ENCODE measurements at places on chromosomes 6 and 20.

DNA sequence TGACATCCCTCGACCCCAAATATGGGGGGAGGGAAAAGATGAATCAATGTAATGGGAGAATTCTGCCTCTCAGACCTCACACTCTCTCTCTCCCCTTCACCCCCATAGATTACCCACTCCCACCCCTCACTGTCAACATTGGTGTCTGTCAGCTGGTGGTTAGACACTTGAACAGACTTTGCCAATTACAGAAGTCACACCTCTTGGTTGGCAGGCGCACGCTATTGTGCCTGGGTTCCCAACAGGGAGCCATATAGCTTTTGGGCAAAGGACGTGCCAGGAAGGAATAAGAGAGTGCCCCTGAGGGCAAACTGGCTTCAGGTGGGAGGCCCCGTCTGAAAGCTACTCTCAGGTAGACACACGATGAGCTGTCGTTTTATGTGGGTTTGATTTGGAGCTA, 54.1 kb upstream of the FYN start:
- no peak for DNase-seq

- DNase-seq: no peak
Observed at GRCh38 chr6:170368544-170368943, 62.0 kb downstream of the FAM120B start.

DNA sequence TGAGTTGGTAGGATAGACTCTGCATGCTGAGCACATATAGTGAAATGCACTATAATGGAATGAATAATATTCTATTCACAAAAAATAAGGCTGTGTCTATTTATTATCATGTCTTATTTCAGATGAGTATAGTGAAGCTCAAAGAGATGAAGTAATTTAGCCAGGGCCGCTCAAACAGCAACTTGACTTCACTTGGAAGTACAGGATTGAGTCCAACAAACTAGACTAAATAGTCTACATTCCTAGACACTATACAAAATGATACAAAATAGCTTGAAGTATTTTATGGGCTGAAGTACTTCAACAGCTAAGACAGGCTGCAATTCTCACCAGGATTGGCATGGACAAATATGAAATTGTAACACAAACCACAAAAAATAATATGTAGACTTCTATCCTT, 144.5 kb upstream of the DST start:
- no peak for DNase-seq

DNA sequence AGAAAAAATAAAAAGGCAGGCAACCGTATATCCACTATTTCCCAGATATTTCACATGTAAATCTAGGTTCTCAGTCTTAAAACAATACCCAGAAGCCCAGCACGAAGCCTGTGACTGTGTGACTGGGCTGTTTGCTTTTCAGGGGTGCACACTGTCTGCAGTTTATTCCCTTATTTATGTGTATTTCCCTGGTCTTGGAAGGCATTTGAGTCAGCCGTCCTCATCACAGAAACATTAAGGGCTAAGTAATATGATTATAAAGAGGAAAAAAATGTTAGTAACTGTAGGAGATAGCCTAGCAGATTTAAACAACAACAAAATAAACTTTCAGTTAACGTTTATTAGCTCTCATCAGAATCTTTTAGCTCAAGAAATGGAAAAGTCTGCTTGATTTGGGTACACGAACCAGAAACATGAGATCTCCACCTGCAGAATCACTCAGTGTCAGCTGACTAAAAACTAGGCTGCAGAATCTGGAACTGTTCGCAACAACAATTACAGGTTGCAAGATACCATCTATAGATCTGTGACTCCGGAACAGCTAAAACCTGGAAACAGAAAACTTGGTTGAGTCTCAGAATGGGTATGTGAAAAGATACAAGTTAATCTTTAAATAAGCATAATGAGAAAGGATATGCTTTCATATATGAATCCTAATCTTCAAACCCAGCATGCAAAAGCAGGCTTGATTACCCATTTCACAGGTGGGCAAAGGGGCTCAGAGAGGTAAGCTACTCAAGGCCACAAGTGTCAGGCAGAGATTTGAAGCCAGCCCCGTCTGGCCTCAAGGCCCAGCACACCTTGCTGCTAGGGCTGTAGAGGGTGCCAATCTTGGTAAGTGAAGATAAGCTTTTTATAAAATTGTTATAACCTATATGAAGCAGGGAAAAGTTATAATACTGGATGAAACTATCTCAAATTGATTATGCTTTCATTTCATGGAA, 21.1 kb downstream of the GCLC start:
- peak; percentile 33 for DNase-seq

DNA sequence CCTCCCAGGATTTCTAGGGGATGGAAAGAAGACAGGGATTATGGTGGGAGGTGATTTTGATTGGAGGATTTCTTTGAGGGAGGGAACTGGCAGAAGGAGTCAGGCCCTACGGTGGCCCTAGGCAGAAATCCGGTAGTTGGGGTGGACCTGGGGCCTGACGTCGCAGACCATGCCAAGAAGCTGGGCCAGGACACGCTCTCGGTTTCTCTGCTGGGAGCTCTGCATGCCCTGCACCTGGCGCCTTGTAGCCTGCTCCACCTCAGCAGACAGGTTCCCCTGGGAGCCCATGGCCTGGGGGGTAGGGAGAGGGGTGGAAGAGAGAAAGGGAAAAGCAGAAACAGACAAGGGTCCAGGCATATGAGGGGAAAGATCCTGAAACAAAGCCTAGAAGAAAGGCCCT, 1.1 kb downstream of the ATP6V1G2 start:
- DNase-seq: no peak

GRCh38 chr20:32018269-32019155, 8.3 kb downstream of the CCM2L start:
- peak; percentile 48 for DNase-seq

DNA sequence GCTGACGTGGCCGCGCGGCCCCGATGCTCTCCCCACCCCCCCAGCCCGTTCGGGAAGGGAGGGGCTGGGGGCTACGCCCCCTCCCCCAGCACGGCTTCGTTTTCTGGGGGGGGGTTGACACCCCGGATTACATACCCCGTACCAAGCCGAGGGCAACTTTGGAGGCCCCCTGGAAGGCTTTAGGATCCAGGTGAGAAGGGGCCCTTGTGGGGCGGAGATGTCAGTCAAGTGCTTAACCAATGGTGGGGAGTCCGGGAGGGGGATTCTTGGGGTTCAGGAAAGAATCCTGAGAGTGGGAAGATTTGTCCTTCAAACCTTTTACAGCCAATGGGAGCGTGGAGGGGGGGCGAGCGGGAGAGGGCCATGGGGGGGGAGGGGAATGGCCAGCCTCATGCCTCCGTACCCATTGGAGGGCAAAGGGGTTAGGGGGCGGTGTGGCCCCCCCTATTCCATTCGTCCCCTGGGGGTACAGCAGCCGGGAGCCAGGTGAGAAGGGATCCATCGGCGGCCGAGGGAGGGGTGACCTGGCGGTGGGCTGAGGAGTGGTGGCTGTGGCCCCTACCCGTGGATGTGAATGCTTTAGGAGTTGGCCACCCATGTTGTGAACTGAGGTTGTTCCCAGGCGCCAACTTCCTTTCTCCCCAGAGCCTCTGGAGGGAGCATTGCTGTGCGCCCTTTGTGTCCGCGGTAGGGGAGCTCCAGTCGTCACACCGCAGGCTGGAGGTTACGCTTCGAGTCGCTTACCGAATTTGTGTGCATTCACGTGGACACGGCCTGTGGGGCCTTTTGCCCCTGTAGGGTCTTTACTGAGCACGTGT, 682 bp downstream of the BRD2 start:
- DNase-seq: peak; percentile 93

DNA sequence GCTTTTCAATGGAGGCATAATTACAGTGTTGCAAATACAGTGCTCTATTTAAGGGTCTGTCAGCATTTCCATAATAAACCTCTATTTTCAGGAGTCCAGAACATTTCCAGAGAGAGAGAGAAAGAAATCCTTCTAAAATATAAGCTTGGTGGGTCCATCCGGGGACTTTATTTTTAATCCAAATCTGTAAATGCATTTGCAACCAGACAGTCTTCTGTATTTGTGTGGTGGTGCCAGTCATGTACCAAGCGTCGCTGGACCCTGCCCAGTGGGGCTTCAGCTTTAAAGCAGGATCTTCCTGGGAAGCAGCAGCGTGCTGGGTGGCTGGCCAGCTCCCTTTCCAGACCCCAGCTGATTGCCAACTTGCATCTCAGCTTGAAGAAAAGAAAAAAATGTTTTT, 256.5 kb upstream of the SUPT3H start:
- DNase-seq: peak; percentile 43

- DNase-seq: no peak
Observed at GRCh38 chr20:9287826-9288225, 218.9 kb downstream of the PLCB4 start.

- DNase-seq: no peak
Observed at GRCh38 chr6:104788400-104788799, 71.3 kb downstream of the HACE1 start.

GRCh38 chr6:134296762-134297161, 21.1 kb downstream of the SGK1 start:
- DNase-seq: no peak

DNA sequence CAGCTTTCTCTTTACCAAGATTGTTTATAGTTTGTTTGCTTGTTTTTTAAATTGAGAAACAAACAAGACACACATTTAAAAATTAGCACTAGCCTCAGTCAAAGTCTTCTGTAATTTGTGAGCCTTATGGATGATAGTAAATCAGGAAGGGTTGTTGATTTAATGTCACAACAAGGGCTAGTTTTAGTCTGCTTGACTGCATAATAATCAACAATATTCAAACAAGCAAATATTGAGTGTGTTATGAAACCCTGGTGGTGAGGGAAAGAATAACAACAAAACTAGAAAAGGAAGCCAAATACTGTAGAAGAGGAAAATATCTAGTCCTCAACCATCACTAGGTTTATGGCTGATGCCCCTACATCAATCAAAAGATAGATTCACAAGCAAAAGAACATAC, 228.6 kb downstream of the TBC1D7 start:
- no peak for DNase-seq

- DNase-seq: no peak
Observed at GRCh38 chr6:16494793-16495192, 256.4 kb downstream of the GMPR start.

DNA sequence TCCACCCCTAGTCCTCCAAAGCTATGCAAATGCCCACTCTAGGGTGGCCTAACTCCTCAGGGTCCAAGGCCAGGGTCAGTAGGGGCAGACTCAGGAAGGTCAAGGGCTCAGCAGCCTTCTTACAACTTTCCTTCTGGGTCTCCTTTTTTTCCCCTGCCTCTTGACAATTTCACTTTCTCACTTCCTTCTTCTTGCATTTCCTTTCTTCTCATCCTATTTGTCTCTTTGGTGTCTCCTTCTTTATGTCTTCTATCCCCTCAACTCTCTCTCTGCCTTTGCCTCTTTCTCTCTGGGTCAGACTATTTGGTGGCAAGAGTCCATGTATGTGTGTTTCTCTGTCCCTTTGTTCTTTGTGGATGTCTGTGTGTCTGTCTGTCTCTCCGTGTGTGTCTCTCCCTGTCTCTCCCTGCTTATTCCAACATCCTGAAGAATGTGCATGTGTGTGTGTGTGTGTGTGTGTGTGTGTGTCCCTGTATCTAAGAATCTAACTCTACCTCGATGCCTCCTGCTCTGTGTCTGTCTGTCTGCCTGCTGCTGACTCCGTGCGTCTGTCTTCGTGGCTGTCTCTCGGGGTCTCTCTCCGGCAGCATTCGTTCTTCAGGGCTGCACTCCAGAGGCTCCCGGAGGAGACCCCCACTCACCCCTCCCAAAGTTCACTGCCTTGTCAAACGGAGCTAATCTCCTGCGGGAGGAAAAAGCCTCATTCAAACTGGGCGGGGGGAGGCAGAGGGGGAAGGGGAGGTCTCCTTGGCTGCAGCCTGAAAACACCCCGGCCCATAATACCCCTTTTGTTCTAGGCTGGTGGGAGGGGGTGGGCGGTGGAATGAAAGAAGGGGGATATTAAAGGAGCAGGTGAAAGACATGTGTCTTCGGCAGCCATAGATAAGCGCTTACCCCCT, 51.7 kb upstream of the FOXP4 start:
- DNase-seq: no peak

GRCh38 chr6:85580118-85580877, 13.4 kb downstream of the SNX14 start:
- no peak for DNase-seq

GRCh38 chr6:113425977-113426660, 431.0 kb upstream of the MARCKS start:
- DNase-seq: no peak

All from muscle of leg (tissue), 16 donors.